ENCODE measurements at places on chromosomes 13 and 19. TPM values are rescaled to one million over a fixed set of nuclear protein-coding genes. Genes with fewer than 3 reads are reported as not detected.

- DNase-seq: peak; percentile 43
Measured at GRCh38 chr13:91368676-91369440, 21.4 kb downstream of the MIR17HG start.

DNA sequence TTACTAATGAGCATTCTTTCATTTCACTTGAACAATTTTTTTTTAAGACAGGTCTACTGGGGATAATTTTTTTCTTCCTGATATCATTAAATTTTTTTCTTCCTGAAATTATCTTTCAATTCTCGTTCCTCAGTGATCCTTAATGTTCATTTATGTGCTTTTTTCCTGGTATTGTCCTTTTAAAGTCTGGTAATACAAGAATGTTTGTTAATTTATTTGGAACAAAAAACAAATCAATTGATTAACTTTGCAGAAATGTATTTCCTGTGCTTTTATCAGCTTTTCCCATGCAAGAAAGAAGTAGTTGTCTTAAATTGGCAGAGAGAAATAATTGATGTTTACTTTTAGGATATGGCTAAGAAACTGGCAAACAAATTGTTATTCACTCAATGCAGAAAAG, 945.4 kb upstream of the MIR17HG start:
- no peak for DNase-seq

- DNase-seq: no peak
Measured at GRCh38 chr19:33612928-33613619, 8.7 kb upstream of the CHST8 start.

DNA sequence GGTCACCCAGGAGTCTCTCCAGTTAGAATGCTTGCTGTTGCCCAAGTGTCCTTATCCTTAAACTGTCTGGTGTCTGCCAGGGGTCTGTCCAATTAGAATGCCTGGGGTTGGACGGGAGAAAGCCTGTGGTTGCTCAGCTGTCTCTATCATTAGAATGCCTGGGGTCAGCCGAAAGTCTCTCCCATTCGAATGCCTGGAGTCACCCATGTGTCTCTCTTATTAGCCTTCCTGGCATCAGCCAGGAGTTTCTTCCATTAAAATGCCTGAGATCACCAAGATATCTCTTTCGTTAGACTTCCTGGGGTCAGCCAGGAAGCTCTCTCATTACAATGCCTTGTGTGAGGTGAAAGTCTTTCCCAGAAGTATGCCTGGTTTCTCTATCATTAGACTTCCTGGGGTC, 1521.0 kb downstream of the UQCRFS1 start:
- no peak for DNase-seq

The LRG1 gene
- total RNA-seq: 1.5 TPM

All from activated naive CD4-positive, alpha-beta T cell treated with anti-CD3 and anti-CD28 coated beads for 36 hours (primary cell).